ENCODE measurements at places on chromosomes 3 and 15.

DNA sequence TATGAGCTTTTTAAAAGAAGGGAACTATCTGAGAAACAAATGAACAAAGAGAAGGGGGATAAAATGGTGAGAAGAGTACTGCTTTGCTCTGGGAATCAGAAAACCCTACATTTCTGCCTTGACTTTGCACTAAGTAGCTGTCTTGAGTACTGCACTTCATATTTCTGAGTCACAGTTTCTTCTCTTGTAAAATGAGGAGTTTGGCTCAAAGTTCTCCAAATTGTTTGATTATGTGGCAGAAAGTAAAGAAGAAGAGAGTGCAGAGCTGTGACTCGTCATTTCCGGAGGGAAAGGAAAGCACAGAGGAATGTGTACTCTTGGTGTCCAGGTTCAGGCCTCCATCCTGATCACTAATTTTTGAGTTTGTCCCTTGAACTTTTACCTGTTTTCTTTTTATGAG, 54.7 kb downstream of the TP63 start:
- peak; percentile 56 for DNase-seq

DNA sequence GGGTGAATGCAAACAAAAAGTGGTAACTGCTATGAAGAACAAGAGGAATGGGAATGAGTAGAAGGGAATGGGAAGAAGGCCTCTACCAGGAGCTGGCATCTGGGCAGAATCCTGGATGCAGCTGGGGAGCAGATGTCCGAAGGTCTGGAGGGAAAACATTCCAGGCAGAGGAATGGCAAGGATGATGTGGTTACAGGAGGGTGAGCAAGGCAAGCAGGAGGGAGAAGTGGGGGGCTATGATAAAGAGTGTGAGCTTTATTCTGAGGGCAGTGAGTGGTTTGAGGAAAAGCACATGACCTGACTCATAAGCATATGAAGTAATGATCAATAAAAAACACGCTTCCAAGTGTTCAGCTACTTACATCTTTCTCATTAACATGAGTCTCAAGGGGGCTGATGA, 17.1 kb downstream of the SKIC8 start:
- DNase-seq = no peak

- DNase-seq = no peak
Observed at GRCh38 chr3:54599716-54600115, 328.1 kb downstream of the LRTM1 start.

GRCh38 chr3:56458496-56459103, 9.7 kb downstream of the ERC2 start:
- DNase-seq = no peak

DNA sequence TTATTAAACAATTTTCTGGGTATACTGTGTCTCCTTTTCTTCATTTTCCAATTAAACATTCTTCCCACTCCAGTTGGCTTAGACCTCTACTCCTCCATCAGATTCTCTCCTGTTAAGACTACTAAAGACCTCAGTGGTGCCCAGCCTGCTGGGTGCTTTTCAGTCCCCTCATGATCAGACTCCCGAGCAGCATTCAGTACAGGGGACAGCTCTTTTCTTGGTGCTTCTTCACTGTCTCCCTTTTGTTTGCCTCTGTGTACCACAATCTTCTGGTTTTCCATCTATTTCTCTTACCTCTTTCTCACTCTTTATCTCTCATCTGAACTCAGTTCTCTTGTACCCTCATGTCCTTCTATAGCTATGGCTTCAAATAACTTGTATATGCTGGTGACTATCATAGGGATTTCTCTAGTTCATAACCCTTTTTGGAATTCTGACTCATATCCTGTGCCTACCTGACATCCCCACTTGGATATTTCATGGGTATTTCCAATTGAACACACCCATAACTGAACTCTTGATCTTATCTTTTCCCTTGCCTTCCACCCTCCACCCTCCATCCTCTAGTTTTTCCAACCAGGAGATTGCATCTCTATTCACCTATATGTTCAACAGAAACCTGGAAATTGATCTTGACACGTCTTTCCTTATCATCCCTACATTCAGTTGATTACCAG, 55.6 kb upstream of the ABHD10 start:
- DNase-seq = no peak

GRCh38 chr3:151345859-151346258, 16.5 kb upstream of the P2RY13 start:
- DNase-seq = peak; percentile 53

Measured in AG04449 (cell line).